Sciatic nerve (tissue), 2 donors: ENCODE measurements at places on chromosomes 3 and 15. TPM values are rescaled to one million over a fixed set of nuclear protein-coding genes. Genes with fewer than 3 reads are reported as not detected.

CP gene
- 26.1 TPM for total RNA-seq

TRH gene
- not detected for total RNA-seq

CXCR6 gene
- 0.49 TPM for total RNA-seq

DUOXA2 gene
- not detected for total RNA-seq

CSPG5 gene
- 0.67 TPM for total RNA-seq

ATP1B3 gene
- 126 TPM for total RNA-seq

CISH gene
- total RNA-seq: 10.6 TPM

PLXND1 gene
- 319 TPM for total RNA-seq

TOMM70 gene
- total RNA-seq: 34.5 TPM
